Stimulated activated CD4-positive, alpha-beta T cell treated with anti-CD3 and anti-CD28 coated beads, Interleukin-4, amount 100 ng/mL, for 48 hours (primary cell): ENCODE measurements at places on chromosomes 7 and 10.

- no peak for DNase-seq
Observed at GRCh38 chr7:22447762-22448161, 52.2 kb downstream of the STEAP1B start.

GRCh38 chr7:39379416-39379815, 186.8 kb upstream of the YAE1 start:
- no peak for DNase-seq

DNA sequence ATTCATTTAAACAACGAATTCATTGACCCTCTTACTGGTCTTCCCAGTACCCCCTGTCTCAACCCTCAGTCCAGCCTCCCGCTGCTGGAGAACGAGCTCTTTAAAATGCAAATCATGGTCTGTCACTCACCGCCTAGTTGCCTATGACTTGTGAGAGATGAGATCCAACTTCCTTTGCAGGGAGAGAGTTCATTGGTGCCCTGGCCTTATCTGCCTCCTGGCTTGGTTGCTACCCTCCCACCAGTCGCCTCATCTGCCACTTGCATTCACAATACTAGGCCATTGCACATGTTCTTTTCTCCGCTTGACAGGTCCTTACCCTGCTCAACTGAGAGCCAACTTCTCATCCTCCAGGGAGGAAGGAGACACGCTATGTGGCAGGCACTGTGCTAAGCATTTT, 54.0 kb upstream of the MXI1 start:
- no peak for DNase-seq

DNA sequence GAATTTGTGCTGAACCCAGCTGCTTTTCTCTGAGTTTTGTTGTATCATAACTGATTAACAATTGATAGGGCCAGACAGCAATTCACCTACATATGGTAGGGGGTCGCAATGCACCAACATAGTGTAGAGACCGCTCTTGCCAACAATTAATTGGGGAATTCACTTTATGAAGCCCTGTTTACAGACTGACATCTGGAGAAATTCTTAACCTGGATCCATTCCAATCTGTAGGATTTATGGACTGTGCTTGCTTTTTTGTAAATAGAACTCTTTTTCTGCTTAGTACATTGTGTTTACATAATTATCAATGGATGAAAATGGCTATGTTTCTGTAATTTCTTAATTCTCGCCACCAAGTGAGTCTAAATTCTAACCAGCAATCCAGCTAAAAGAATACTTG, 311.7 kb upstream of the BMPER start:
- DNase-seq = no peak

DNA sequence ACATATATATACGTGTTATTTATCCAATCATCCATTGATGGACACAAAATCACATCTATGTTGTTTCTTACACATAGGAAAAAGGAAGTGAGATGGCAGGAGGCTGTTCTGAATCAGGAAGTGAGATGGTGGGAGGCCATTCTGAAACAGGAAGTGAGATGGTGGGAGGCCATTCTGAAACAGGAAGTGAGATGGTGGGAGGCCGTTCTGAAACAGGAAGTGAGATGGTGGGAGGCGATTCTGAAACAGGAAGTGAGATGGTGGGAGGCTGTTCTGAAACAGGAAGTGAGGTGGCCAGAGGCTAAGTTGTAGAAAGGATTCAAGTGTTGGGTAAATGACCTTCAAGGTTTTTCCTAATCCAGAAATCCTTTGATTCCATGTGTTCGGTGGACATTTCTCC, 921.5 kb downstream of the TYW1 start:
- no peak for DNase-seq

GRCh38 chr7:52826515-52827265, 208.7 kb upstream of the POM121L12 start:
- DNase-seq = no peak

- no peak for DNase-seq
Observed at GRCh38 chr10:81943583-81943982, 68.6 kb downstream of the NRG3 start.

DNA sequence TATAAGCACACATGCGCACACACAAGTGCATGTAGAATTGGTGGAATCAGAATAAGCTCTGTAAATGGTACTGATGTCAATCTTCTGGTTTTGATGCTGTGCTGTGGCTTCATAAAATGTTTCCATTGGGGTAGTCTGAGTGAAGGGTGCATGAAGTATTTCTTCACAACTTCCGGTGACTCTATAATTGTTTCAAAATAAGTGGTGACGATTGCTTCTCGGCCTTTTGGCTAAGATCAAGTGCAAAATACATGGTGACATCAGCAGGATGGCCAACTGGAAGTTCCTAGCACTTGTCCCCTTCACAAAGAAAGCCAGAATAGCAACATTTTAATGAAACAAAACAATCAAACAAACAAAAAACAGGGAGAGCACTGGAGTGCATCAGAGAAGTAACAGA, 41.6 kb upstream of the CAMK2B start:
- no peak for DNase-seq

- no peak for DNase-seq
Observed at GRCh38 chr7:158414486-158414961, 173.1 kb downstream of the PTPRN2 start.

GRCh38 chr7:157239571-157240270, 97.1 kb upstream of the DNAJB6 start:
- DNase-seq = no peak

DNA sequence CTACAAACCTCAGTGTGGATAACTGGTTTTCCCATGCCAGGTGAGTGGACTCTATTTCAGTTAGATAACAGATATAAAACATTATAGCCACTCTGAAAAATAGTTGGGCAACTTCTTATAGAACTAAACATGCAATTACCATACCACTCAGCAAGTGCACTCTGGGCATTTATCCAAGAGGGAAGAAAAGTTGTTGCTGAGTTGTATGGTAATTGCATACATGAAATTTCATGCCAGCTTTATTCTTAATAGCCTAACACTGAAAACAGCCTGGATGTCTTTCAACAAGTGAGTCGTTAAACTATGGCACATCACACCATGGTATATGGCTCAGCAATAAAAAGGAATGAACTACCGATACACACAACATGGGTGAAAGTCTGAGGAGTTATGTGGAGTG, 10.6 kb upstream of the UPP1 start:
- no peak for DNase-seq

- DNase-seq = no peak
Observed at GRCh38 chr7:115618676-115619075, 411.9 kb downstream of the TFEC start.

GRCh38 chr7:148883266-148884048, 634 bp downstream of the EZH2 start:
- peak; percentile 40 for DNase-seq

DNA sequence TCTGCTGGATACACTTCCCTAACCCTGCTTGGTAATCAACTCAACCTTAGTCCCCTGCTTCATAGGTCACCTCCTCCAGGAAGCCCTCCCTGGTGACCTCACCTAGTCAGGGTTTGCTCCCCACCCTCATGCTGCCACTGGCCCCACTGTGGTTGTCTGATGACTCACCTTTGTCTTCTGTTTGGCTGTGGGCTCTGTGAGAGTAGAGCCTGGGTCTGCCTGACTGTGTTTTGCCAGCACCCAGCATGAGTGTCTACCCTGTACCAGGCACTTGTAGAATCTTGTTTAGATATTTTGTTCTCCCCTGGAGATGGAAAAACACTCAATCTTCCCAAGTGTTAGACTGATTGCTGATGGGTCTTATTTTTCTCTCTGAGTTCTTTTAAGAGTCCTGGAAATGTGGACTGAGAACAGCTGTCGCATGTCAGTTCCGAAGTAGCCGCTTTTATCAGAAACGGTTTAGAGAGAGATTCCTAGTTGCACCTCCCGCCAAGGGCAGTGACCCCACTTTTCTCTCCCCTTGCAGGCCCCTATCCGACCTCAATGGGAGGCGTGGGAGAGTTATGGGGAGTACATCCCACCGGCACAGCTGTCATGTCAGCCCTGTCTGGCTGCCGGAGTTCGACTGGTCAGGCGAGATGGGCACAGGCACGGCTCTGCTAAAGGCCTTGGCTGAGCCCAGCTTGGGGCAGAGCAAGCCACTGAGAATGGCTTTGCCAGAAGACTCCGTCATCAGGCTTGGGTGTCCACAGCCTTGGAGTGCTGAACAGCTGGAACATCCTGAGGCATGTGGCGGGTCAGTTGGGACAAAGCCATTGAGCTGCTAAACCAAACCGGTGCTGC, 134.3 kb downstream of the GRK5 start:
- DNase-seq = peak; percentile 36

GRCh38 chr7:21192657-21193056, 235.2 kb upstream of the SP4 start:
- DNase-seq = no peak

- no peak for DNase-seq
Observed at GRCh38 chr7:139396323-139396951, 36.7 kb downstream of the LUC7L2 start.

GRCh38 chr10:74453169-74453568, 302.1 kb downstream of the ADK start:
- no peak for DNase-seq

GRCh38 chr10:67306588-67307205, 380.9 kb downstream of the LRRTM3 start:
- DNase-seq = no peak

GRCh38 chr10:22702348-22702747, 12.0 kb downstream of the PIP4K2A start:
- no peak for DNase-seq

DNA sequence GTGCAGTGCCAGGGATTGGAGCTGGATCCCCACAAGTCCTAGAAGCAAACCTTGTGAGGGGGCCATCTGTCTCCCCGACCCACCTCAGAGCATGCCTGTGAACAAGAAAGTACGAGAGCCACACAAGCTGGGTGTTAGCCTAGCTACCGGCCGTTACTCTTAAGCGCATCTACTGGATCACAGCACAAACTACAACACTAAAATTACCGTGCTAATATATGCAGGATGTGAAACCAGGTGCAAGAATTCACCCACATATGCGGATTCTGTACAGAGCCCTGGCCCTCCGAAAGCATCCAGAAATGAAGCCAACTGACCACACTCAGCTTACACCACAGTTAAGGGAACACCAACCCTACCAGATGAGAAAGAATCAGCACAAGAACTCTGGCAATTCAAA, 16.0 kb upstream of the PRSS1 start:
- no peak for DNase-seq

- no peak for DNase-seq
Observed at GRCh38 chr7:151796091-151796870, 80.6 kb downstream of the PRKAG2 start.

DNA sequence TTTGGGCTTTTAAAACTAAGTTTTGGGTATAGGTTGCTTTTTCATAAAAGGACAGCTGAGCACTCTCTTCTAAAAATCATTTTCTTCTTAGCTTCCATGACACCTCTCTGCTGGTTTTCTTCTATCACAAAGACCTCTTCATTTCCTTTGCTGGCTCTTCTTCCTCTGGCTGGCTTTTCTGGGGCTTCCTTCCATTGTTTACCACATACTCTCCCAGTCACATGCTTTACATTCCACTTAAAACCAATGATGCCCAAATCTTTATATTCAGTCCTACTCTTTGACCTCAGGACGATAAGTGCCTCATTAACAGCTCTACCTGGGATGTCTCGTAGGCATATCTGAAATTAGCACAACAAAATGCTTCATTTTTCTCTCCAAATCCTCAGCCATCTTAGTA, 26.8 kb downstream of the FAM133B start:
- DNase-seq = no peak

GRCh38 chr7:100413346-100413745, 15.2 kb downstream of the ZCWPW1 start:
- no peak for DNase-seq

DNA sequence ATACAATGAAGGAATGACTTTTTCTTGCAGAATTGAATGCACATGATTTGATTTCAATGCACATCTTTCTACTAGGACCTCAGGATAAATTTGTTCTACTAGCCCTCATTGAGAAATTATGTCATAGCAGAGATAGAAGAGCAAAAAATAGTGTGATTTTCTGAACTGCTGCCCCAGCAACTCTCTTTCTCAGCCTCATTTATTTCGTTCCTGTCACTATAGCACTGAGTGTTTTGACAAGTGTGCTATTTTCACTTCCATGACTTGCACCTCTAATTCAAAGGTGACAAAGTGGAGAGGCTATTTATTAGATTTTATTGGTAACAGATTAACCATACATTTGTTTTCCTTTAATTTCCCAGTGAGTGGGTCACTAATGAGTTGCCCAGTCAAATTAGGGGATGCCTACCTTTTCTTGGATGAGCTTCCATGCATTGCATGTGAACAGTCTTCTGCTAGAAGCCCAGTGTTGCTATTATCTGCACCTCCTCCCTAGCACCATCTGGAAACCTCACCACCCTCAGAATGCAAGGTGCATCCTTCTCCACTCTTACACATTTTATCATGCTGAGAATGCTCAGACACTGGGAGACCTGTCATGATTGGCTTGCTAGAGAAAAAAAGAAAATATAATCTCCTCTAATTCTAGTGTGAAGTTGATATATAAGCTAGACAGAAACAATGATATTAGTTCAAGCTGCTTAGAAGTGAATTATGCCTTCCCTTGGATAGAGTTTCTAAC, 119.6 kb upstream of the CTTNBP2 start:
- DNase-seq = no peak
